NCI-H526 treated with DMSO at 0.1 percent for 48 hours (cell line): ENCODE measurements at places on chromosomes 4 and X.

DNA sequence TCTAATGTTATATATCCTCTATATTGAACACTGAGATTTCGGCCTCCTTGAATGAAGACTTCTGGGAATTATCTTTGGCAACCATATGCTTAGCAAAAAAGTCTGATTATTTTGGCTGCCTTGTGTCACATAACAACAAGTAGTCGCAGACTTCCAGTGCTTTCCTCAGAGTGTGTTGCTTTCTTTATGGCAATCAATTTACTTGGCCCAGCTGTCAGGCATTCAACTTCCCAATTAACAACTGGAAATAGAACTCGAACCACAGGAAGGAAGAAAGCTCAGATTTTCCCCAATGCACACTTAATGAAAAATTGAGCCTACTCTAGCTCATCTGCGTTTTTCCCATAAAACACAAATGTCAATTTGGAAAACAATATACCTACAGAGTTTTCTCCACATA lies 71.6 kb downstream of the ZNF827 start:
- DNase-seq = no peak

DNA sequence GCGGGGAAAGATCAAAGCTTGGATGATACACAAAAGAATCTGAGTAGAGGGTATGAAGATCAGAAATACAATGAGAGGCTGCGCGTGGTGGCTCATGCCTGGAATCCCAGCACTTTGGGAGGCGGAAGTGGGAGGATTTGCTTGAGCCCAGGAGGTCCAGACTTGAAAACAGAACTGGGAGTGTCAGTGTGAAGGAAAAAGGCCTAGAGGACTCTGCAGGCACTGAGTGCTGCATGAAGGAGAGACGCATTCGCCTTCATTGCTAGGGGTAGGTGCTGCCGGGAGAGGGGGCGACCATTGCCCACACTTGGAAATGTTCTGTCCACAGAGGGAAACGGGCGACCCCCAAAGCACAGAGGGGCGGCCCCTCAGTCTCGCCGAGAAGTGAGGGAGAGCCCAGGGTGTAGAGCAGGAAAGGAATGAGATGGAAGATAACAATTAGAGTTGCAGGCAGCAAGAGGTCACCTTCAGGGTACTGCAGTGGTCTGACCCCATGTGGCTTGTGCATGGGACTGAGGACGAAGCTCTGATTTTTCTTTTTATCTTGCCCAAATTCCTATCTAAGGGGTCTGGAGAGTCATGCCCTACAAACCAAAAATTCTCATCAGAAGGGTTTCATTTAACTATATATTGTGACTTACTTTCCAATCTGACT lies 31.8 kb upstream of the ARSD start:
- DNase-seq = no peak

- DNase-seq = no peak
These were observed 172.6 kb upstream of the PSAPL1 start for GRCh38 chr4:7607156-7607910.

DNA sequence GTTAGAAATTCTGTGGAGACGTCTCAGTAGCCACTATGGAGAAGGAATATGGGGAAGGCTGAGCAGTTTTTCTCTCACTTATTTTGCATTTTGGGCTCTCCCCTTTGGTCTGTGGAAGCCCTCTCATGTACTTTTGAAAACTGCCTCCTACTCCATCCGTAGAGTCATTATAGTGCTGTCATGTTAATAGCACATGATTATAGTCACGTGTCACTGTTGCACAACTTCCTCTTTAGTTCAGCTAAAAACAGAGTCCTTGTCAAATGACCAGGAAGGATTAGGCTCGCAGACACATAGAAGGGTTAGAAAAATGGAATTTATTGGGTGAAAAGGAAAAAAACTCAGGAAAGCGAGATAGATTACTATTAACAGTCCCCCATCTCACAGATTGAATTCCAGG lies 258.2 kb upstream of the CXorf51A start:
- no peak for DNase-seq

DNA sequence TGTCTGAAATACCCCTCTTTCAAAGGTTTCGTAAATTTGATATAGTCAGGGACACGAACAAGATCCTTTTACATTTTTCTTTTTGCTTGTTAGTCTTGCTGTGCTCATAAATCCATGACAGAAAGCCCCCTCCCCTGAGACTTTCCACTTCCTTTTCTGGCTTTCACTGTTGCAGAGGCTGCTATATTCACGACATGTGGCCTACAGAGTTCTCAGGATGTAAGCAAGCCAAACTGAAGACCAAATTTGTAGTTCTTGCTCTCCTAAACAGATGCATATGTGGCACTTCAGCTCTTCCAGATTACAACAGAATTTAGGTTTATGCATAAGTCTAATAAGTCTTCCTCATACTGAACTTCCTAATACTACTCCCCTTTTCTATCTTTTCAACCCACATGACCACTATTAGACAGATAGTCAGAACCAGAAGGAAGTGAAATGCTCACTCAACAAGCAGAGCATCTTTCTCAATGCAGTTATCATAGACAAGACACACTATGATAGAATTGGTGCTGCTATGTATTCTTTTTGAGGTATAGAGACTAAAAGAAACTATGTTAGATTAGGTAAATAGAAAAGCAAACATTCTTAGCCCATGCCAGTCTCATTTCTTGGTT lies 15.0 kb downstream of the BTK start:
- no peak for DNase-seq

DNA sequence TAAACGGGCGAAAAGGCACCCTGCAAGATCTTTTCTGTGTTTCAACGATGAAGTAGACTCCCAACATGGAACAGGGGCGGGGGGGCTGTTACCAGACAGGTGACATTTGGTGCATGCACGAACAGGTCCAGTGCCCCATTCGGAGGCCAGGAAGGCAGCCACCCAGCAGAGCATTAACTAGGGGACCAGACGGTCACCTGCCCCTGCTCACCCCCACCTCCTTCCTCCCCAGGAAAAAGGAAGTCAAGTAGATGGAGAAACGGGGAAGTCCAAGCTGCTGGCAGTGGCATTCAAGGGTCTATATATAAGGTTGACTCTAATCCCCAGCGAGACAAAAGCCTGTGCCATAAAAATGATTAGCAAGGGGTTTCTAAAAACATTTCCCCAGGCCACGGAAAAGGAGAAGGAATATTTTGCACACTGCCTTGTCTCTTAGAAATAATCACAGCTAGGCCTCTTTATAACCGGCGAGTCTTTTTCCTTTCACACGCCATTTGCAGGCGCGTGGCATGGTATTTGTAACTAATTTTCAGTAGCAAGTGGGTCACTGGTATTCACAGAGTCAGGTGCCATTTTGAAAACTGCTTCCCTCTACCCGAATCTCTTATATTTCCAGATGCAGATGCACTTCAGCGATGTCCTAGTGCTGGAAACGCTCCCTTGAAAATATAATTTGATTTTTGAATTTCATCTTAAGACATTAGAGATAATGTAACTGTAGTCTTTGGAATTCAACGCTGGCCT lies 1.2 kb upstream of the TMSB4X start:
- DNase-seq = no peak

DNA sequence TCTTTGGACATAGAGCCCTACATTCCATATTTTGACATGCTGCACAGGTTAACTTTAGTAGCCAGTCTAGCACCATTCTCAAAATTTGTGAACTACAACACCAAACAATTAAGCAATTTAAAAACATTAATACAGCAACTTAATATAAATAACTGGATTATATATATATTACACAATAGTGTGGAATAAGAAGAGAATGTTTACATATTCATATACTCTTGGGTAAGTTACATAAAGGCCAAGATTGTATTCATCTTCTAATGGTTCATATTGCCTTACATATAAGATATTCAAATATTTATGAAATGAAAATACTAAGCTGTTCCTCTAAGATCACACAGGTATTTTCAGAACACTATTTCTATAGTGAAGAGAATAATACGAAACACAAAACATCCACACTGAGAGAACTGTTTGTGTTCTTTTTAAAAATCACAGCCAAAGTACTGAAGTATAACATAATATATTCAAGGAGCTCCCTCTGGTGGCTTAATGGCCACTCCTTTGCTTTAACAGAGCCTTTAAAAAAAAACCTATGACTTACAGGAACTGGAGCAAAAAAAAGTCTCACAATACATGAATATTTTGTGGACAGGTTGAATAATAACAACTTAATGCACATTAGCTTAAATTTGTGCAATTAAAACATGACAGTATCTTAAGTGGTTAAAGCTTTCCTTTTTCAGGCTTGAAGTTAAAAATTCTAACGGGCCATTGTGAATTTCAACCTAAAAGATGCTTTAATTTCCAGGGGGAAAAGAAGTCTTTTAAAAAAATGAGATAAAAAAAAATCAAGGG lies 46.2 kb downstream of the NEK1 start:
- peak; percentile 10 for DNase-seq

DNA sequence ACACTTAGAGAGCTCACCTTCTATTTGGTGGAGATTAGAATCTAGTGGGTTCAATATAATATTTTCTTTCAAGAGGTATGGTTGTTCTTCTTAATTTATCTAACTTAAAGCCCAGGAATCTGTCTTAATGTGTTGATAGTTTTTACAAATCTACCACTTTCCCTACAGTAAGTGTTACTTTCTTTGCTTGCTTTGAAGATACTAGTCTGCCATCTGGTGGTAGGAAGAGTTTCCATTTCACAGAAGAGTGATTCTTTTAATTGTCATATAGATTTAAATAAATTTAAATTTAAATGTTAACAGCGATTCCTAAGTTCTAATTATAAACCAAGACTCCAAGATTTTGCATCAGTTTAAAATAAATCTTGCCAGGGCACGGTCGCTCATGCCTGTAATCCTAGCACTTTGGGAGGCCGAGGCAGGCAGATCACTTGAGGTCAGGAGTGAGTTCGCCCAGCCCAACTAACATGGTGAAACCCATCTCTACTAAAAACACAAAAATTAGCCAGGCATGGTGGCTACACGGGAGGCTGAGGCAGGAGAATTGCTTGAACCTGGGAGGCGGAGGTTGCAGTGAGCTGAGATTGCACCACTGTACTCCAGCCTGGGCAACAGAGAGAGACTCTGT lies 43.5 kb downstream of the NUDT9 start:
- DNase-seq = no peak

- DNase-seq = no peak
These were observed 5.4 kb downstream of the ABCE1 start for GRCh38 chr4:145103496-145103895.

GRCh38 chr4:94960708-94961107 lies 203.0 kb downstream of the BMPR1B start:
- DNase-seq = no peak

- no peak for DNase-seq
These were observed 32.8 kb downstream of the TRMT44 start for GRCh38 chr4:8473198-8473919.

DNA sequence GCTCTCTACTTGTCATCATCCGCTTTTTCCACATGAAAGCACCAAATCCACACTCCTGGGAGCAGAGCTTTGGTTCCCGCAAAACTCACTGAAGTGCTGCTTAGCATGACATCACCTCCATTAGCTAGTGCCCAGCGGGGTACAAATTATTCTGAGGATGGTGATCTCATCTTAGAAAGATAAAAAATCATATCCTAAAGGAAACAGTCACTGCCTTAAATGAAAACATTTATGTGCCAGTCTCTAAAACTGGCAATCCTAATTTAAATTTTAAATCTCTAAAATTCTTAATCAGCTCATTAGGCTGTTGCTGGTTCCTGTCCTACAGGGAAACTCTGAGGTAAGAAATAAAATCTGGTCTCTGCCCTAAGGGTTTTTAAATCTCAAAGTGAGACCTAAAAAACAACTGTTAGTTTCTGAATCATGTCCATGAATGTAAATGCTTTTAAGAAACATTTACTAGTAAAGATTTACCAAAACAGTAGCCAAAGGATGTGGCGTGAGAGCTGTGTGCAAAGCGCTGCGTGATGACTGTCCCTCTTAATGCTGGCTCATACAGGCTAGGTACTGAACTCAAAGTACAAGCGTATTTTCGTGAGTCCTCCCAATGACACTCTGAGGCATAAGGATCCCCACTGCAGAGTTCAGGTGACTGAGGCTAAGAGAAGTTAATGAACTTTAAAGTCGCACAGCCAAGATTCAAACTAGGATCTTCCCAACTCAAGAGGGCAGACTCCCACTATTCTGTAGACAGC lies 4.5 kb downstream of the CASP3 start:
- no peak for DNase-seq

GRCh38 chr4:180057299-180057721 lies 2185.9 kb upstream of the TENM3 start:
- no peak for DNase-seq
